ENCODE measurements at places on chromosomes 5 and 9. TPM values are rescaled to one million over a fixed set of nuclear protein-coding genes. Genes with fewer than 3 reads are reported as not detected.

- DNase-seq: no peak
Observed at GRCh38 chr9:113482991-113483675, 19.6 kb downstream of the RGS3 start.

- no peak for DNase-seq
Observed at GRCh38 chr5:180098526-180098925, 27.0 kb upstream of the RNF130 start.

DNA sequence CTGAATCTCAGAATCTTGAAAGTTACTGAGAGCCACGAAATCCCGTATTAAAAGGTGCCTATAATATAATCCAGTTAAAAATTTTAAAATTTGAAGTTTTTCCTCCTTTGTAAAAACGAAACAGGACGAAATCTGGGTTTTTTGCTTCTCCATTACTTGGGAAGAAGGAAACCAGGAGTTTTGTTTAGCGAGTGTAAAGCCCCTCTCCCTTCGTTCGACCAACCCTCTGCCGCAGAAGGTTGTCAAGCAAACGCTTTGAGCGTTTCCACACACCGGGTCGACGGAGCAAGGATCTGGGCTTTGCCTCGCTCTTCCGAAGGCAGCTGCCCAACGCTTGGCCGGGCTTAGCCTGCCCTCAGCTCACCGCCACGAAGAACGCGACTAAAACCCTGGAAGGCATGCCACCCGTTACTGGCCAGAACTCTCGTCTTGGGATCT, 1.6 kb upstream of the FOXE1 start:
- no peak for DNase-seq

DNA sequence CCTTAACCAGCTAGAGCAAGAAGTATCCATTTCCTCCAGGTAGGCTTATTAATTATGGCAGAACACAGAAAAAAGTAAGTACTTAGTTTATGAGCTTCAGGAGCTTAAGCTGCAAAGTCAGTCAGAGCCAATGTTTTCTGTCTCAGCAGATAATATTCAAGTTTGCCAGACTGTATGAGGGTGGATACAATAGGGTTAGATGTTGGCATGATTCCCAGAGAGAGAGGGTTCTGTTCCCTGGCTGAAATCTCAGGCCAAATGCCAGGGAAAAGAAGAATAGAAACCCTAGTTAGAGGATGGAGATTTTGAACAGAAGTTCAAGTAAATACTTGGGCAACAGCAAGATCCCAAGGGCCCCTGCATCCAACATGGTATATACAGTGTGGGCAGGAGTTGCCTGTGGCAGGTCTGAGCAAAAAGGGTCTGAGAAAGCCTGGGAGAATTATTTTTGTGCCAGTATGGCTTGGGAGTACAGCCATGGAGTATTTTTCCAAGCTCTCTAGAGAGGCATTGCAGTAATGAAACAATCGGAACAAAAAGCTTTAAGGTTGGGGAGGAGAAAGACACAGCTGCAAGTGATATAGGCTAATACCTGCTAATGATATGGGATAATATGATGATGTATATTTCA, 31.0 kb upstream of the ISOC1 start:
- no peak for DNase-seq

DNA sequence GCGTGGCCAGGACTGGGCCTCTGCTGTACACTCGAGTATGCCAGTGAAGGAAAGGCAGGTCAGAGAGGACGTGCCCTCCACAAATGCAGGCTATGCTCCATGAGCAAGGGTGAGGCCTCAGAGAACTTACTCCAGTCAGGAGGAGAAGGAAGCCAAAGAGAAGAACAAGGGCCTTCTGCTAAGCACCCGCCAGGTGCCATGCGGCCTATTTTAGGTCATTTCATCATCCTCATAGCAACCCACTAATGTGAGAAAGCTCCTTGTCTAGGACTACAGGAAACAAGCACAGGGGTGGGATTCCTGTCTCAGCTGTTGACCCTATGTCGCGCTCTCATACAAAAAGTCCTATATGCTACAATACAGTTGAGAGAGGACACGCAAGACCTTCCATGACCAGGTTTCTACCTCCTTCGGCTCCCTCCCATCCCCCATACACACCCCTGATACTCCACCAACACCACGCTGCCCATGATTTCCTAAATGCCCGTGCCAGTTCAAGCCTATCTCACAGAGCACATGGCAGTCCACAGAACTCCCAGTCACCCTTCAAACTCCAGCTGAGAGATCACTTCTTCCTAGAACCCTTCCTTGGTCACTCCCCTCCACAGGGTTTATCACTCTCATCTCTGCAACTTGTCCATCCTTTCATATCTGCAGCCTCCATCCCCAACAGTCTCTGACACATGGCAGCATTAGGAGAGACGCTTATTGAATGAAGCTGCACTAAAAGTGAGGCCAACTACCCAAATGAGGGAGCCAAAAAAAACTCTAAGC, 26.8 kb downstream of the PSMB7 start:
- DNase-seq: no peak

DNA sequence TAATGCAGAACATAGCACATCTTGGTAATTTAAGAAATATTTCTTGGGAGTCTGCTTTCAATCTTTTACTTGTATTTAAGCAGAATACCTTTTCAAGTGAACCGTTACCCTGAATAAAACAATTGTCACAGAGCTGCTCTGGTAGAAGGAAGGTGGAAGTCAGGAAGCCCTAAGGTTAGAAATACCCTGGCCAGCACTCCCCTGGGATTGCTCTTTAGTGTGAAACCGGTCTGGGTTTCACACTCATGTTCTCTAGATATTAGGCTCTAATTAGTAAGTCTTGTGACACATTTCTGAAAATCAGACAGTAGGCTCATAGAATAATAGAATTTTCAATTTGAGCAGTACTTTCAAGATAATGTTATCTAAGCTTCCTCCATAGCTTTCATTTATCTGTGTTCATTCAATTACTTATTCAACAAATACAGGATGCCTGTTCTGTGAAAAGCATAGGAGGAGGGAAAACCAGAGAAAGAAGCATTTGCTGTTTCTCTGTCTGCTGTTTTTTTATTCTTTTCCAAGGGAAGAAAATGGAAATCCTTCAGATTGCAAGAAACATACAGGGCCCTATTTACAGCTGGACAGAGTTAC, 825.5 kb downstream of the TLR4 start:
- DNase-seq: no peak

GRCh38 chr9:81146241-81146640, 543.1 kb downstream of the TLE1 start:
- DNase-seq: no peak

- no peak for DNase-seq
Observed at GRCh38 chr5:34005211-34005610, 2.6 kb downstream of the AMACR start.

- no peak for DNase-seq
Observed at GRCh38 chr5:92328584-92329259, 945.6 kb upstream of the ARRDC3 start.

DNA sequence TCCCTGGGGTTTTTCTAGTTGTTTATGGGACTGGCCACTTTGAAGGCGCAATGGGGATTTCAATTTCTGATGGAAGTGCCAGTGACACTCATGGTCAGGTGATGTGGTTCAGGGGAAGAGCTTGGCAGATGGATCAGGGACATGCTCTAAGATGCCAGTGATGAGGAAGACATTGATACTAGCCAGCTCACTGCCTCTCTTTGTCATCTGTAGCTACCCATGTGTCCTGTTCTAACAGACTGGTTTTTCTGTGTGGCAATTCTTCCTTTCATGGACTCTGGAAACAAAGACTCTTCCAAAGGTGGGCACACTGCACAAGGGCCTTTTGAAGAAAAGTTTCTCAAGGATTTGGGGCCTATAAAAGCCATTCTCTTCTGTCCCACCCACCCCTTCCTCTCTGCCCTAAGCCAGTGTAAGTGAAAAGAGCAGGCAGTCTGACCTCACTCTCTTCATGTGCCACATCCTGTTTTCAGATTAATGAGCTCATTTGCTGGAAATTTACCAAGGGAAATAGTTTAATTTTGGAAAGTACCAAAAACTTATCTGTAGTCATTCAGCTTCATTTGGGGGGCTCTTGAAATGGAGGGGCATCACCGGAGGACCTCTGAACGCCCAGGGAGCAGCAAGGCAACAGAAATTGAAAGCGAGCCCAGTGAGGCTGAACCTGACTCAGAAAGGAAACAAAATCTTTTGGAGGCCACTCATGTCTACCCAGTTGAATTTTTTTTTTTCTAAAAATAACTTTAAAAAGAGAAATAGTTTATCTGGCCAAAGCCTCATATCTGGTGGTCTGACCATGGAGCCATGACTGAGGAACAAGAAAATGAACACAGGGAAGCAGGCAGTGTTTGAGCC, 4.9 kb upstream of the TRAF1 start:
- DNase-seq: no peak

GRCh38 chr9:76037587-76038225, 147.2 kb downstream of the PCSK5 start:
- no peak for DNase-seq

DNA sequence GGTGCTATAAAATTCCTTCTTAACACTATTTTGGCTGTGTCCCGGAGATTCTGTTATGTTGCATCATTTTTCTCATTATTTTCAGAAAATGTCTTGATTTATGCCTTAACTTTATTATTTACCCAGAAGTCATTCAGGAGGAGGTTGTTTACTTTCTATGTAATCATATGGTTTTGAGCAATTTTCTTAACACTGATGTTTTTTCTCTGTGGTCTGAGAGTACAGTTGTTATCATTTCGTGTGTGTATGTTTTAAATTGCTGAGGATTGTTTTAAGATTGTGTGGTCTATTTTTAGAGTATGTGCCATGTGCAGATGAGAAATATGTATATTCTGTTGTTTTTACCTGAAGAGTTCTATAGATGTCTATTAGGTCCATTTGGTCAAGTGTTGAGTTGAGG, 498.1 kb upstream of the ZNF608 start:
- no peak for DNase-seq

DNA sequence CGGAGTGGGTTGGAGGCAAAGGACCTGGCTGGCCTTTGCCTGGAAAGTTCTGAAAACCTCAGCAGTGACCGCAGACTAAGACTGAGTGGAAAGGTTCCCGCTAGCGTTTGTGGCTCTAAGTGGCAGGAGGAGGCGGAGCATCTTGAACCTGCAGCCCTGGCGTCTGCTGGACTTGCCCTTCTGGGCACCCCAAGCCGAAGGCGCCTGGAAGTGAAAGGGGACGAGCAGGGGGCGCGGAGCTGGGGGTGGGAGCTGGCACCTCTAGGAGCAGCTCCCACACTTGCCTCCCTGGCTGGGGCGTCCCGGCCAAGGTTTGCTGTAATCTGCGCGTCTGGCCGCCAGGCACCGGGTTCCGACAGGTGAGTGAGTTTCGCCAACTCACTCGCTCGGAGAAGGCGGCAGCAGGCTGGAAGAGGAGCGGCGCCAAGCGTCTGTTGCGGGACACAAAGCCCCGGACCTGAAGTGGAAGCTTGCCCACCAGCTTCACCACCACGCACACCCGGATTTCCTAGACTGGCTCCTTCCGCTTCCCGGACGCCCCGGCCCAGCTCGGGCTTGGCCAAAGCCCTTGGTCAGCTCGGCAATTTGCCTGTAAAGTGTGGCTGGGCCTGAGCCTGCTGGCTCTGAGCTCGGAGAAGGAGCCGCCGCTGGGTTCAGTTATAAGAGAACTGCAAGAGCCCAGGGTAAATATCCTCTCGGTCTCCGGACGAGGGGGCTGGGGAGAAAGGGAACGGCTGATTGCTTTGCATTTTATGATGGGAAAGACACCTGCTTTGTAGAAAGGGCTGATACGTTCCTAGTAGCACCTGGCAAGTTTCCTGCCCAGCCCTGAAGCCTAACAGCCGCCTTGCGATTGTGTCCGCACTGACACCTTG, at the start of gene GNA14:
Gene GNA14 (minus strand): TSS at position 89 of the 875 bp plus-strand sequence. CDS start 529 bp downstream, outside the sequence.
- DNase-seq: peak; percentile 63

DNA sequence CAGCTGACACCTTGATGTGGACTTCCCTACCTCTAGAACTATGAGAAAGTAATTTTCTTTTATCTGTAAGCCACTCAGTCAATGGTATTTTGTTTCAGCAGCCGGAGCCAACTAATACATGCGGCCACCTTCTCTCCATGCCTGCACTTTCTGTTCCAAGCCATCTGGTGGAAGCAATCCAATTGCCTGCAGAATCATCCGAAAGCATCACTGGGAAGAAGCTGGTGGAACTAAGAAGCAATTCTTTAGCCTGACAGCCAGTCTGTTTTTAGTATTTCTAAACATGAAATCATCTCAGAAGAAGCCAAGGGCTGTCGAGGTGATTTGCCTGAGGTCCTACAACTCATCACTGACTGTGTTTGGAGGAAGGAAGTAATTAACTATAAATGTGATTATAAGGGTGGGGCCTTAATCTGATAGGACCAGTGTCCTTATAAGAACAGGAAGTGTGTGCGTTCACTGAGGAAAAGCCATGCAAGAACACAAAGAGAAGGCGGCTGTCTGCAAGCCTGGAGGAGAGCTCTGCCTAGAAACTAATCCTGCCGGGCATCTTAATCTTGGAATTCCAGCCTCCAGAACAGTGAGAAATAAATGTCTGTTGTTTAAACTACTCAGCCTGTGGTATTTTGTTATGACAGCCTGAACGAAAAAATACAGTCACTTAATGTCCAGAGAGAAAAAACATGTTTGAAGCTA, 49.1 kb downstream of the NXNL2 start:
- no peak for DNase-seq

GRCh38 chr9:121326130-121326838, 43.8 kb downstream of the STOM start:
- no peak for DNase-seq

DNA sequence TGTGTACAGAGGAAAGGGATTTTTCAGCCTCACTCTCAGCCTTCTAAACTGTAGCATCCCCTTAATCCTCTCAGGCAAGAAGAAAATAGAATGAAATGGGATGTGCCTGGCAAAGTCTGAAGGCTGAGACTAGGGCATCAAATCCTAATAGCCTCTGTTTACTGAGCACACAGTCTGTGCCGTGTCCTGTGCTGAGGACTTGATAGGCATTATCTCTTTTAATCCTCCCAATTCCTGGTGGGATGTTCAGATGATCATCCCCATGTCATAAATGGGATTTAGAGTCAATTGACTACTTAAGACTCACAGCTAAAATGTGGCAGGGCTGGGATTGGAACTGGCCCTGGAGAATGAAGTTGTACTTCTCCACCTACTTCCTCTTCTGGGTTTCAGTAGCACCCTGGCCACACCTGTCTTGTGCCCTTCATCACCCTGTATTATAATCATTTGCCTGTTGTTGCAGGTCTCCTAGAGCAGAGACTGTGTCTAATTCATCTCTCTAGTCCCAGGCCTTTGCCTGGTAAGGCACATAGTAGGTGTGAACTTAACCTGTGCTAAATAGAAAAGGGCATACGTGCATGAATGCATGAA, 81.0 kb downstream of the WWC1 start:
- no peak for DNase-seq

- DNase-seq: peak; percentile 11
Observed at GRCh38 chr5:69368458-69369339, 621 bp downstream of the AK6 start.

GRCh38 chr9:110996436-110997220, 41.6 kb downstream of the LPAR1 start:
- no peak for DNase-seq

- DNase-seq: no peak
Observed at GRCh38 chr9:130782886-130783530, 52.0 kb upstream of the ABL1 start.

- DNase-seq: no peak
Observed at GRCh38 chr5:126070481-126070880, 352.7 kb upstream of the GRAMD2B start.

ADRA1B gene
- not detected for total RNA-seq

GLRA1 gene
- total RNA-seq: not detected

SHISAL2B gene
- total RNA-seq: 1.4 TPM

EQTN gene
- not detected for total RNA-seq

PCDHB8 gene
- total RNA-seq: 9.2 TPM

GABRA6 gene
- not detected for total RNA-seq

DIRAS2 gene
- total RNA-seq: not detected
